ENCODE measurements at places on chromosomes 5 and 9.
A peak's percentile ranks its signal among the peaks of the same experiment; 100 is the strongest.

DNA sequence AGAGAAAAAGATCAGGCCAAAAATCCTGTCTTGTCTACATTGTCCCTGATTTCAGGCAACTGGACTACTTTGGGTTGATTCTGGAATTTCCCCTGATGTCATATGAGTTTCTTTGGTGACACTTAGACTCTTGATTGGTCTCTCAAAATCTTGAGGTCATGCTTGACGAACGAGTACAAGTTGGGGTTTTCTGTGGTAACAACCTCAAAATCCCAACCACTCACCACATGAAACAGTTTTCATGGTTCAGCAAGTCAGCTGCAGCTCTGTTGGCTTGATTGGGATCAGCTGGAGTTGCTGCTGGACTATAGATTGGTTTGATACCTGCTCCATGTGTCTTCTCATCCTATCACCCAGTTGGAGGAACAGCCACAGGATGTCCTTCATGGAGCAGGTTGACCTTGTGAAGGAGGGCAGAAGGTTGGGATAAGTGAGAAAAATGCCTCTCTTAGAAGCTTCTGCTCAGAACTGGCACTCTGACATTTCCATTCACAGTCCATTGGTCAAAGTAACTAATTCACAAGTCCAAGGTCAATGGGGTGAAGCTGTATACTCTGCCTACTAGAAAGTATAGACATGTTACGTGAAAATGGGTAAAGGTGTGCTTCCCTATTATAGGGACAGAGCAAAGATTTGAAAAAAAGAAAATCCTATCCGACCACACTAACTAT lies 284.5 kb downstream of the SH3GL2 start:
- no peak for DNase-seq

DNA sequence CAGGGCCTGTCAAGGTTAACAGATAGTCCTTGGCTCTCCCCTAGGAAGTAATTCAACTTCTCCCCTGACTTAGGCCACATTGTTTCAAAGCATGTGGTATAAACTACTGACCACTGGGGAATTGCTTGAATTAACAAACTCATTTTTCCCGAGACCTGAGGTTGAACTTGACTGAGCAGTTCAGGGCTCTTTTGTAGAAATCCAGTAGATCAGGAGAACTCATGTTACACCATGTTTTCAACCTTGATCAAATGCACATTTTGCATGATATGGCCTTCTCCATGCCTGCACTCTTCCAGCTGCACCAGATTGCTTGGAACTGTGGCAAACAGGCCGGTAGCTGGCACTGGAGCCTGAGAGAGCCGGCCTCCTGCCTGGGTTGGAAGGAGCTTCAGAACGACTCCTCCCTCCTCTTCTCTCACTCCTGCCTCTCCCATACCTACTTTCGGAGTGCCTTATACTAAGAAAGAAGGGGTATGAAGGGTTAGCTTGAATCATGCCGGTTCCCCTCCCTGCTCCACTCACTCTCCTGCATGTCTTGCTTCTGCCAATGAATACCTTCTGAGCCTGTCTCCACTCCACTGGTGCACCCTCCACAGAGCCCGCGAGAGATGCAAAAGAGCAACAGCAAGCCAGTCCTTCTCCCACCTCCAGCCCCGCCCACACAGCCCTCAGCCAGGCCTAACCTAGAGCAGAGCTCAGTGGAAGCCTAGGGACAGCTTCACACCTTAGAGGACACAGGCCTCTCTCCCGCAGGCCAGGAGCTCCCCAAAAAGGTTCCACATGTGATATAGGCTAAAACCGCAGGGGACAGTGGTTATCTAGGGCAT lies 159.4 kb downstream of the MACROH2A1 start:
- no peak for DNase-seq

DNA sequence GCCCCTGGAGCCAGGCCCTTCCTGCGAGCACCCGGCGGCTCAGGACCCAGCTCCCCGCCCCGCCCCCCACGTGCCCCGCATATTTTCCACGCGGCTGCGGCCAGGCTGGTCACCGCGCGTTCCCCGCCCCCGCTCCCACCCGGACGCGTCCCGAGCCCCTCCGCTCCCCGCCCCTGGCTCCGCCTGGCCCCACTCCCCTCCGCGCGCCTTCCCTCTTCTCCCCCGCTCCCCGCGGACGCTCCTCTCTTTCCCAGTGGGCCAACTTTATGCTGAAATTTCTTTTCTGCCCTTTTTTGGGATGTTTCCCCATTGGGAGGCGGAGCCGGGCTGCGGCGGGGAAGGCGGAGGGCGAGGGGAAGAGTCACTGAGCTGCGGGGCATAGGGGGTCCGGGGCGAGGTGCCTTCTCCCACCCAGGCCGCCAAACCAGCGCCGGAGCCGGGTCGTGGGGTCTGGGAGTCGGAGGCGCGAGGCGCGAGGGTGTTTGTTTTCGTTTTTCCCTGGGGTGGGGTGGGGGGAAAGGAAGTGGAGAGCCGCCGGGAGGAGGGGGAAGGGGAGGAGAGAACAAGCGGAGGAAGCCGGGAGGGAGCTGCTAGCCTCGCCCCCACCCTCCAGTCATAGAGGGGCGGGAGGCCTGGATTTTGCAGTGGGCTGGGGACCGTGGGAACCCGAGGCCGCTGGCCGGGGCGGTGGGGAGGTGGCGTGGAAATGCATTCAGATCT lies 1.0 kb upstream of the TPM2 start:
- peak; percentile 85 for DNase-seq

DNA sequence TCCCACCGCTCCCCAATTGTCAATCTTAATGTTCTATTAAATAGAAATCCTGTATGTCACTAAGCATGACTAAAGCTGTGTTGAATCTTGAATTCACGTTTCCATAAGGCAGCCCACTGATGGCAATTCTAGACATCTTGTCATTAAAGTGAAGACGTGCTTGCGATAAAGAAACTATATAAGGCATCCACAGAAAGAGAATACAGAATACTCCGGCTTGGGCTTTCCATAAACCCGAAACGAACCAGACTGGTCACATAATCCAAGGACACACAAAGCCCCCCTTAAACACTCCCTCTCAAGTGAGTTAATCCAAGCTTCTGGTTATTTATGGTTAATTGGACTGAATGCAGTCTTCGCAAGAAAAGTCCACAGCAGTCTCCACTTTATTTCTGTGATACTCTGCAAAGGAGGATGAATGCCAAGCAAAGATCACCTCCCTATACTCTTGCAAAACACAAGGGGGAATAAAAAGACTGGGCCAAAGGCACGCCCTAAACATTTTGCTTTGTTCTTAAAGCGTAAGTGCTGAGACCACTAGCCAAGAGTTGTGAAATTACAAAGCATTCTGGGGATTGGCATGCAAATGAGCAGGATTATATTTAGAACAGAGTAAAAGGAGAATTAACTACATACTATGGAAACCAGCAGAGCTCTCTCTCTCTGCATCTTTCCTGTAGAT lies 54.7 kb downstream of the DPYSL3 start:
- DNase-seq: no peak

GRCh38 chr9:113566712-113567071 lies 103.2 kb downstream of the RGS3 start:
- DNase-seq: no peak

GRCh38 chr5:75053304-75054133 lies 1.2 kb upstream of the GCNT4 start:
- DNase-seq: no peak

- DNase-seq: no peak
Measured at GRCh38 chr9:4927701-4928100, 57.4 kb upstream of the JAK2 start.

GRCh38 chr5:87850843-87851242 lies 417.8 kb downstream of the TMEM161B start:
- no peak for DNase-seq

- DNase-seq: no peak
Measured at GRCh38 chr9:15485836-15486666, 24.7 kb downstream of the PSIP1 start.

DNA sequence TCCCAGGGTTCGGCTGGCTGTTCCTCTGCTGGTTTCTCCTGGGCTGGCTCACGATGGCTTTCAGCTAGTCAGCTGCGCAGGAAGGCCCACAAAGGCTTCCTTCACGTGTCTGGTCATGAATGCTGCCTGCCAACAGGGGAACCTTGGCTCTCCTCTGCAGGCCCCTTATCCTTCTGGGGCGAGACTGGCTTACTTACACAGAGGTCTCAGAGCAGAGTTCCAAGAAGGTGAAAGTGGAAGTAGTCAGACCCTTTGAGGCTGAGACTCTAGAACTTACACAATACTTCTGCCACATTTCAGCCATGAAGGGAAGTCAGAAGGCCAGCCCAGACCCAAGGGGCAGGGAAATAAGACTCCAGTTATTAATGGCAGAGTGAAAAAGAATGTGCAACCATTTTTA lies 99.5 kb downstream of the LHFPL2 start:
- DNase-seq: no peak

GRCh38 chr5:107669096-107670031 lies 1.4 kb downstream of the EFNA5 start:
- no peak for DNase-seq

GRCh38 chr5:83342465-83342864 lies 129.1 kb upstream of the VCAN start:
- DNase-seq: no peak

GRCh38 chr9:119477197-119477596 lies 108.0 kb upstream of the BRINP1 start:
- DNase-seq: no peak

- no peak for DNase-seq
Measured at GRCh38 chr9:18906656-18907395, 126.2 kb downstream of the SAXO1 start.

GRCh38 chr5:37835380-37835973 lies 4.4 kb downstream of the GDNF start:
- DNase-seq: no peak

DNA sequence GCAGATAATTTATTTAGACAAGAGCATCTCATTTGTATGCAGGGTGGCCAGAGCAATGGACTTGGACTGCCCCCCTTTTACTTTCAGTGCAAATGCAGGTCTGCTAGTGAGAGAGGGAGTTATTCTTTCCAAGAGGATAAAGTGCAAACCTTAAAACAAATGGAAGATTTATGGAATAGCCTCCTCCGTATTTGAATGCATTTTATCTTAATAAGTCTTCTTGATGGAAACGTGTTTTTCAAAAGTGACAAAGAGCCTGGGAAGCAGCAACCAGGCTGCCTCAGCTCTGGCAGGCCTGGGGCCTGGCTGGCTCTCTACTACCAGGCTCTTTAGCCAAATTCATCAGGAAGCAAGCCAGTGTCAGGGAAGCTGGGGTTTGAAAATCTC lies 6.8 kb downstream of the NR2F1 start:
- no peak for DNase-seq

- DNase-seq: no peak
Measured at GRCh38 chr9:99264070-99264680, 42.1 kb downstream of the SEC61B start.

- no peak for DNase-seq
Measured at GRCh38 chr9:95649801-95650213, 133.0 kb upstream of the PTCH1 start.

DNA sequence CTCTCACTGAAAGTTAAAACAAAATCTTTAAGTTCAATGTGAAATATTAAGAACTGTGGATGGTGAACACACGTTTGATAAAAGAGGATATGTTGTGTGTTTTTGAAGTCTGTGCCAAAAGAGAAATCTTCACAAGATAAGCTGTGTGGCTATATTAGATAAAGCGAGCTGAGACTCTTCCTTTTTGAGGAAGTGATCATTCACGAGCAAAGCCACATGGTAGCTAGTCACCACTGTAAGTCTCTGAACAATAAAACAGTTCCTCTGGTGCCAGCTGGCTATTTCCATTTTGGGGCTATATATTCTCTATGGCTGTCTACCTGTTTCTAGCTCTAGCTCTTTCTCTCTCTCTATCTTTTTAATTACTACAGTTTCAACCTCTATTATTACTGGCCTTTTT lies 1849.2 kb upstream of the C9orf72 start:
- no peak for DNase-seq

GRCh38 chr9:95085861-95086563 lies 231.5 kb downstream of the FANCC start:
- DNase-seq: no peak

DNA sequence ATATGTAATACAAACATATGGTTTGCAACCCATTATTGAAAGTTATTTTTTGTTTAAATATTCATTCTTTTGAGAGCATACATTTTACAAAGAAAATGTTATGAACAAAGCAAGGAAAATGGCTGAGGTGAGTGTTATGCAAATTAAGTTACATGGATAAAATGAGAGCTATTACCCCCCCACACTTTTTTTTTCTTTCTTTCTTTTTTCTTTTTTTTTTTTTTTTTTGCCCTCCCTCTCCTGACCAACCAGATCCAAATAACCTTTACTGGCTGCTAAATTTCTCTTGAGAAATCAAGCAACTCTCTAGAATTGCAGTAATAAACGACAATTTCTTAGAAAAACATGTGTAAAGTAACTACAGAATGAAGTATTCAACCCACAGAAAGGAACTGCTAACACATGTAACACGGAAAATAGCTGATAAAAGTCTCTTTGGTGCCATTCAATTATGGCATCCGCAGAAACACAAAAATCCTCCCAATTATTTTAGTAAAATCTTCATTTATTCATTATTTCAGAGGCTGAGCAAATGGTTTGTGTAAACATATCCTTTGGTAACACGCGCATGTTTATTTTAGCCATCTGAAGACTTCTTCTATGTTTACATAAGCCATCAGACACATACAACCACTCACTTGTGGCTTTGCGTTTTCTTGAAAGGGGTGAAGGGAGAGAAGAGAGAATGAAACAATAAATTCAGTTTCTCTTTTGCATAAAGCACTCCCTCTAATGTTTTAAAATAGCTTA lies 216.1 kb downstream of the NFIB start:
- no peak for DNase-seq

DNA sequence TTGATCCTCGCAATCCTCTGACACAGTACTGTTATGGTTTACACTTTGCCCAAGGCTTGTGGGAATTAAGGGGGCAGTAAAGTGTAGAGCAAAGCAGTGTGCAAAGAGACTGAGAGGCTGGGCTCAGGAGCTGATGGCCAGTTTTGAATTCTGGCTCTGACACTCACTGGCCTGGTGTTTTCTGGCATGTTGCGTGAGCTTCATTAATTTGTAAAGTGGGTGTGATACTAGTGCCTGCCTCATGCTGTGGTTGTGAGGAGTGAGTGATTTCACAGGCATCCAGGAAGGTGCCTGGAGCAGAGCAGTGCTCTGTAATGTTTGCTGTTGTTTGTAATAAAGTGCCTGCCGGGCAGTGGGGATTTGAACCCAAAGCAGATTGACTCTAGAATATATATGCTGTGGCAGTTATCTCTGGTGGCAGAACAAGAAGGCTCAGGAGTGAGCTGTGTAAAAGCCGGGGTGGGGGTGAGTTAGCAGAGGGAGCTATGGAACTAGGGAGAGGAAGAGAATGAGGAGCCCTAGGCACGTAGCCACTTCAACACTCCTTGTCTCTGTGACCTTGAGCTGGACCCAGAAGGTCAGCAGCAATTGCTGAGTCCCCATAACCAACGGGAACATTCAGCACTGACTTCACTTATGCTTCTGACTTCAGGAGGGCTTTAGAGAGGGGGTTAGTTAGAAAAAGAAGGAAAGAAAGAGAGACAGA lies 108.5 kb downstream of the DOCK2 start:
- peak; percentile 40 for DNase-seq

GRCh38 chr5:179255527-179256327 lies 89.5 kb downstream of the ADAMTS2 start:
- no peak for DNase-seq

GRCh38 chr9:86041311-86041741 lies 58.0 kb downstream of the GOLM1 start:
- DNase-seq: no peak
